ENCODE measurements at places on chromosomes 6 and 20. TPM values are rescaled to one million over a fixed set of nuclear protein-coding genes. Genes with fewer than 3 reads are reported as not detected.

- DNase-seq, result no peak
These were observed 154.3 kb downstream of the ESR1 start for GRCh38 chr6:151961809-151962208.

DNA sequence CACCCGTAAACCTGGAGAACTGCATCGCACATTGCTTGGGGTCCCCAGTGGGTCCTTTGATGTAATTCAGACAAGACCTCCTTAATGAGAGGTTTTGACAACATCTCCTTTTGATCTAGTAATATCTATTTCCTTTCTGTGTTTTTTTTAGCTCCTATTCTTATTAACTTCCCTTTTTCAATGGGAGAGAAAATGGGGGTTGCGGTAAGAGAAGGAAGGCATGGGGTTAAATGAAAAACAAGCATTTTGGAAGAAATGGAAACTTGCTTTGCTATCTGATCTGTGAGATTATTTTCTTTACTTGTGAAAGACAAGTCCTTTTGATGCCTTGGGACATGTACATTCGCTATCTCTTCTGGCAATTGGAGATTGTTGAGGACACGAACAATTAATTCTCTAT, 418.6 kb upstream of the MAN1A1 start:
- DNase-seq, result no peak

DNA sequence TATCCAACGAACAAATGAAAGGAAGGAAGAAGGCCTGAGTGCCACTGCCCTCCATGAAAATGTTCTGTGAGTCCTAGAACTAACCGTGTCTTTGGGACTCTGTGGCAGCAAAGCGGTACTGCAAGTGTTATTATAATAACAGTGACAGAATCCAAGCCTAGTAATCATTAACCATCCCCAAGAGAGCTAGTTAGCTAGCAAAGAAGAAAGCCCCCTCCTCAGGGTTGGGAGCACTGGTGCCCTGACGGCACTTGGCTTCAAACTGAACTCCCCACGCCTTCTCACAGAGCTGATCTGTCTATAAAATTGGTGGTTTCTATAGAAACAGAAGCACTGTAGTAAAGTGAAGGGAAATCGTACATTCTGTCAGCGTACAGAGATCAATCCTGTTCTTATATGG, 239.8 kb downstream of the PTPRT start:
- DNase-seq, result no peak

DNA sequence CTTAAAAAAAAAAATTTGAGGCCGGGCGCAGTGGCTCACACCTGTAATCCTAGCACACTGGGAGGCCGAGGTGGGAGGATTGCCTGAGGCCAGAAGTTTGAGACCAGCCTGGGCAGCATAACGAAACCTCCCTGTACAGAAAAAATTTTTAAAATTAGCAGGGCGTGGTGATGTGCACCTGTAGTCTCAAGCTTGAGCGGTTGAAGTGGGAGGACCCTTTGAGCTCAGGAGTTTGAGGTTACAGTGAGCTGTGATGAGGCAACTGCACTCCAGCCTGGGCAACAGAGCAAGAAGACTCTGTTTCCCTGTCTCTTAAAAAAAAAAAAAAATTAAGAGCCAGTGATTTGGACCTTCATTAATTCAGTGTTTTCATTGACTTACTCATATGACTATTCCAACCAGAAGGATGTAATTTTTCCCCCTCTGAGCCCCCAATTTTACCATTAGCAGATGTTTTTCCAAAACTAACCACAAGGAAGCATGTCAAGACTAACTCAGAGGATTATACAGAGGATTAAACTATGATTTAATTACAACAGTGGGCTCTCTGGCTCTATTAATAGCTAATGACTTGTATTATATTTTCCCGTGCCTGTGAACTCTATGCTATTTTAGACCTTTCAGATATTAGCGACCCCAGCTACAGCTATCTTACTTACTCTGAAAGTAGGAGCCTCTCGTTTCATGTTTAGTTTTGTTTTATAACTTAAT, 75.1 kb downstream of the ARID1B start:
- DNase-seq, result no peak

- no peak for DNase-seq
These were observed 4.0 kb upstream of the OSBPL2 start for GRCh38 chr20:62234339-62234738.

- no peak for DNase-seq
These were observed 7.2 kb downstream of the PBOV1 start for GRCh38 chr6:138211048-138211581.

- DNase-seq, result no peak
These were observed 63.5 kb upstream of the DEFB112 start for GRCh38 chr6:50112981-50113857.

DNA sequence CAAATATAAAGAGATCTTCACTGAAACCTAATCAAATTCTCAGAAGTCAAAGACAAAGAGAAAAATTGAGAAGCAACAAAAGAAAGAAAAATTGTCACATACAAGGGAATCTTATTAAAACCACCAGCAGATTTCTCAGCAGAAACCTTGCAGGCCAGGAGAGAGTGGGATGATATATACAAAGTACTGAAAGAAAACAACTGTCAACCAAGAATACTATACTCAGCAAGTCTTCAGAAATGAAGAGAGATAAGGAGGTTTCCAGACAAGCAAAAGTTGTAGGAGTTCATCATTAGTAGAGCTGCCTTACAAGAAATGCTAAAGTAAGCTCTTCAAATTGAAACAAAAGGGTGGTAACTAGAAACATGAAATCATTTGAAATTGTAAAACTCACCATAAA, 345.6 kb downstream of the MAFB start:
- DNase-seq, result no peak

DNA sequence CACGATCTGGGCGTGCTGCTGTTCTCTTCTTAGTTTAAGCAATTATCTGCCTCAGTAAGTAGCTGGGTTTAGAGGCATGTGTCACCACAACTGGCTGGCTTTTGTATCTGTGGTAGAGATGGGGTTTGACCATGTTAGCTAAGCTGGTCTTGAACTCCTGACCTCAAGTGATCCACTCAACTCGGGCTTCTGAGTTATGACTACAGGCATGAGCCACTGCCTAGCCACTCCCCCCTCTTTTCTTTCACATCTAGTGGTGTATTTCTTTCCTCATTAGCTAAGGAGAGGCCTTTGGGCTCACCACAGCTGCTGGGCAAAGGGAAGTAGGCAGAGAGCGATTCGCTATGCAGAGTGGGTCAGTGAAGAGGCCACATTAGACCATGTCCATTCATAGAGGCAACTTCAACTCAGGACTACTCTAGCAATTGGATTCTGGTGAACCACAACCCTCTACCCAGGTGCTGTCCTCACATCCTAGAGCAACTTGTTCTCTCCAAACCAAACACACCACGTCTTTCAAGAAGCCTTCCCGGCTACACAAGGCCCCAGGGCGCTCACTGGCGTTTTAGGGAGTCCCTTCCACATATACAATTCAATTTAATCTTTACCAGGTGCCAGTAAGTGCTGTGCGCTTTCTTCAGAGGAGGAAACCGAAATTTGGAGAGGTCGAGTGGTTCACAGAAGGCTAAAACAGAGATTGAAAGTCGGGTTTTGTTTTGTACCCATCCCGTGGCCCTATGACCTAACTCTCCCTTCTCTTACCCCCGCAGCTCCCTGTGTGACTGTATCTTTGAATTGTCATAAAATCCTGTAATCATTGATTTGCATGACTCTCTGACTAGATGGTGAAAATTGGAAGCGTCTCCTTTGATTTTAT, 26.5 kb upstream of the GFOD1 start:
- DNase-seq, result no peak

- no peak for DNase-seq
These were observed 188.5 kb upstream of the SNX9 start for GRCh38 chr6:157634546-157634945.

GRCh38 chr20:57561356-57562279, 708 bp downstream of the PCK1 start:
- no peak for DNase-seq

DNA sequence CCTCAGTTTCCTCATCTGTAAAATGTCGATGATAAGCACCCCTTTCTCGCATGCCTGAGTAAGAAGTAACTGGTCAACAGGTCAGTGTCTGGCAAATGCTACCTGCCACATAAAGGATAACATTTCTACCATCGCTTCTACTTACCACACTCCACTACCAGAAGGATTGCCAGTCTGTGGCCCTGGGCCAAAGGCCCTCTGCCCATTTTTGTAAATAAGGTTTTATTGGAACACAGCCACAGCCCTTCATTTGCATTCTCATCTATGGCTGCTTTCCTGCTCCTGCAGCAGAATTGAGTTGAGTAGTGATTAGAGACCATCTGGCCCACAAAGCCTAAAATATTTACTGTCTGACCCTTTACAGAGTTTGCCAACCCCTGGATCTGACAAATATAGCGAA, 121.8 kb downstream of the TOX2 start:
- no peak for DNase-seq

GRCh38 chr20:43537921-43538877, 20.6 kb upstream of the SGK2 start:
- DNase-seq, result peak; percentile 30

DNA sequence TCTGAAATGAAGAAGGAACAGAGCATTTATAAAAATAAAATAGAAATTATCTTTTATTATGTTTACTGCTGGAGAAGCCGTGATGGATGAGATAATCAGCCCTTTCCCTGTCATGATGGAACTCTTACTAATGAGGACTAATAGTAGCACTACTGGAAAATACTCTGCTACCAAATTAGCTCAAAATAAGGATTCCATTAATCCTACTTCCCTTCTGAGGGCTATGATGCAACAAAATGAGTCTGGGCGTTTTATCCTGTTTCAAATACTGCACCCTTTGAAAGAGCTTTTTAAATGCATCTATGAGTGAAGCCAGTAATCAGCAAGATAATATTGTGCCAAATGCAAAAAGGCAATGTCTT, 59.3 kb upstream of the CARMIL1 start:
- no peak for DNase-seq

DNA sequence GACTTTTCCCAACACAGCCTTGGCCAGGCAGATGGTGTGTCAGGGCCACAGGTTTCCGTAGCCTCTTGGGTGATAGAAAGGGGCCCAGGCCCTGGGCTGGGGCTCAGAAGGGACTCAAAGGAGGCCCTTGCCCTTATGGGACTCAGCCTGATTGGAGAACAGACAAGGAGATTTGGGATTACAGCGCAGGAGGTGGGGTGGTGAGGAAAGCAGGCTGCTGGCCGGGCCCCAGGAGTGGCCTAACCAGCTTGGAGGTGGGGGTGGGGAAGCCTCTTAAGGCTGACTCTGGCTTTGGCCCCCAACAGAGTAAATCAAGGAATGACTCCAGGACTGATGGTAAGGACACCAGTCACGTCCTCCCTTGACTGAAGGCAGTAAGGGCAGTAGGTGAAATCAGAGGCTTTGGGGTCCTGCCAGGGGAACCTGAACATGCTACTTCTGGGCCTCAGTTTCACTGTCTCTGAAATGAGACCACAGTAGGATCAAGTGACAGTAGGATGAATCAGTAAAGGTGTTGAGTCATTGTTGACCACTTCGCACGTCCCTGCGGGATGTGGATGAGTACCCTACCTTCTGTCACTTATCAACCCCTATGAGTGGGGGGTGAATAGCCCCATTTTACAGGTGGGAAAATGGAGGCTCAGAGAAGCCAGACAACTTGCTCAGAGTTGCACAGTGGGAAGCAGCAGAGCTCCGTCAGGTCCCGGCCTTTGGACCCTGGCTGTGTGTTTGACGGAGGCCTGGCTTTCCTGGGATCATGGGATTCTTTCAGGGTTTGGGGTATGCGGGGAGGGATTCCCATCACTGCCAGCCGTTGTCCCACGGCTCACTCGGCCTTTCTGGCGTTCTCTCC, 4.5 kb downstream of the SNAI1 start:
- no peak for DNase-seq

GRCh38 chr6:31881136-31881859, 2.5 kb upstream of the SLC44A4 start:
- no peak for DNase-seq

DNA sequence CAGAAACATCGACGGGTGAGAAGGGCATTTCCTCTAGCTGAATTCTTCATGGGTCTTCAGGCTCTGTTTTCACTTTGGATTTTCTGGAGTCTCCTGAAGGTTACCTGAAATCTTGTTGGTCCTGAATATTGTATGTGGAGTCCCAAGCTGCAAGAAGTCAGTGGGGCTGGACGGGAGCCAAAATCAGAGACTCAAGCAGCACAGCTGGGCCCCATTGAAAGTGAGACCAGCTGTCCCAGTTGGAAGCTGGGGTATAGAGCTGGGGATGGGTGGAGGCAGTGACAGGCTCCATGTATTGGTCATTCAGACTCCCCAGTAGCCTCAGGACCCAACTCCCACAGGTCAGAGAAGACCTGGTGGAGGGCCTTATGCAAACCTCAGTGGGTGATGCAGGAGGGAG, 111.3 kb upstream of the MLN start:
- no peak for DNase-seq

- DNase-seq, result no peak
These were observed 2.5 kb downstream of the RNF182 start for GRCh38 chr6:13927203-13927602.

DNA sequence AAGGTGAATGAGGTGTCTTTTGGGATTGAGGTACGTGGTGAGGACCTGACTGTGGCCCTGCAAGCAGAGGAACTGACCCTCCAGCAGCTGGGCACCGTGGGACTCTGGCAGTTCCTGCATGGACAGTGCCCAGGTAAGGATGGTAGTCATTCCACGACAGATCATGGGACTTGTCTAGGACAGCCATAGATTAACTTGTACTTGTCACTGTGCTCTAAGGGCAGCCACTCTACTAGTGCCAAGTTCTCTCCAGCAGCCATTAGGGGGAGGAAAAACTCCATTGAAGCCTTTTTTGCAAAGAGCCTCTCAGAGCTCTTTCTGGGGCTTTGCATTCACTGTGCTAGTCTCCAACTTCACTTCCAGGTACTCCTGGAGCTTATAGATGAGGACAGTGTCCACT, 20.4 kb downstream of the TAF11 start:
- no peak for DNase-seq

DNA sequence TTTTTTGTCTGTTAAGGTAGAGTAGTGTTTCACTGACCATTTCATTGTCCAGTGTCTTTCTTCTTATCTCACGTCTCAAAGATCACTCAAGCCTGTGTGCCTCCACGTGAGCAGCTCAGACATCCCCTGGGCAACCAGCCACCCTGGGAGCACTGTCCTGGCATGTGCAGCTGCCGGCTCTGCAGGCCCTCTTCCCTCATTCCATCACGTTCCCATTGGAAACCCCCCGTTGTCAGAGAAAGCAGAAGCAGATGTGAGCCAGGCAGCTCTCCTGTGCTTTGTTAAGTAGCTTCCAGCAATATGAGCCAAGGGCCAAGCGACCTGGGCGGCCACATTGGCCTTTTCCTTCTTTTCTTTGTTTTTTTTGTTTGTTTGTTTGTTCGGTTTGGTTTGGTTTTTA, 233.2 kb upstream of the SYNDIG1 start:
- DNase-seq, result no peak

RCAN2 gene
- total RNA-seq, result 0.26 TPM

LY6G6F gene
- total RNA-seq, result not detected

ANGPT4 gene
- not detected for total RNA-seq

MUC22 gene
- total RNA-seq, result not detected

CDH22 gene
- 0.13 TPM for total RNA-seq

Data from dermis microvascular lymphatic vessel endothelial cell (primary cell).